ENCODE measurements at places on chromosomes 6 and 20.
A peak's percentile ranks its signal among the peaks of the same experiment; 100 is the strongest.

DNA sequence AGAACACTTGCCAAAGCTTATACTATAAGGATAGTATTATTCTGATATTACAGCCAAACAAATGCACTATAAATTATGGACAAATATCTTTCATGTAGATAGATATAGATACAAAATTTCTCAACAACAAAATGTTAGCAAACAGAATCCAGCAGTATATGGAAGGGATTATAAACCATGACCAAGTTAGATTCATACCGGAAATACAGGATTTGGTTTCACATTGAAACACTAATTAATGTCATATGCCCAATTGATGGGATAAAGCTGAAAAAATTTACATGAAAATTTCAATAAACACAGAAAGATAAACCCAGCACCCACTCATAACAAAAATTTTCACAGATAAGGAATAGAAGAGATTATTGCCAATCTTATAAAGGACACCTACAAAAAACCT lies 770.3 kb upstream of the SLC35B3 start:
- DNase-seq, result no peak

DNA sequence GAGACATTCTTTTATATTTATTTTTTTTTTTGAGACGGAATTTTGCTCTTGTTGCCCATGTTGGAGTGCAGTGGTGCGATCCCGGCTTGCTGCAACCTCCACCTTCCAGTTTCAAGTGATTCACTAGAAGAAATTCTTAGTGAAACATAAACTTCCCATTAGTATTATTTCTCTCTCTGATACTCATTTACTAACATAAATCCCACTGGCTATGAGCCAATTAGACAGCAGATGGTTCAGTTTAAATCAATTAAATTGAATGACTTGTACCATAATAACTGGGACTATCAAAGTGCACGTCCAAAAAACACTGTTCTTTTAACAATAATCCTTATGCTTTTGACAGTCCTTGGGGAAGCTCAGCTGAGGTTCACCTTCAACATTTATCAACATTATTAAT lies 111.2 kb upstream of the PTCHD4 start:
- DNase-seq, result no peak

- no peak for DNase-seq
Measured at GRCh38 chr20:38680500-38681306, 43.6 kb upstream of the SLC32A1 start.

DNA sequence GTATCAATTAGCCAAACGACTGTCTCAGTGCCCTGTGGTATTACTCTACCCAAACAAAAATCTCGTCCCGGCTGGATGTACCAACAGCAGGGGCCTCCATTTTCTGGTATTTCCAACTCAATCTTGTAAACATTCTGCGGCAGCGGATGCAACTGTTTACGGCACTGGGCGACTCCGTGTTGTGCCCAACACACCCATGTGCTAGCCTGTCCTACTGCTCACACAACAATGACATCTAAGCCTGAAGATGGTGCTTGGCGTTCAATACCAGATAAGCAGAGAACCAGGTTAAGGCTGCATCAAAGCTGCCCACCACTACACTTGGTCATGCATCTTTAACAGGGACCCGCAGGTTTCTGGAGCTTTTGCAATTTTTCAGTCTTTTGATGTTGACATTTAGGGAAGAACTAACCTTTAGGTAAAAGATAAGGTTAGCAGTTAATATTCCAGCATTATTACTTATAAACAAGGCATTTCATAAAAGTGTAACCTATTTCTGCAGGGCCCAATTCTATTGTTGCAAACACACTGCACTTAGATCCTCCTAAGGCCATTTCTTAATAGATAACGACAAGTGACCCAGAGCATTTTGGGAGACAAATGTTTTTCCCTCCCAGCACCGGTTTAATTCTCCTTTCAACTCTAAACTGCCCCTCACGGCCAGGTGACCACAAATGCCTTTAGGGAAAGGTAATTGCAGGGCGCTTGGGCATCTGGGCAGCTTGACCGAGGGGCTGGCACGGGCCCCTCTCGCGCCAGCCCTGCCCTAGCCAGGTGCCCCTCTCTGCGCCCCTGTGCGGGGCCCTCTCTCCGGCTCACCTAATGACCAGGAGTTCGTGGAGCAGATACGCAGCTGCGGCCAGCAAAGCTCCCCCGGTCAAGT lies 945 bp downstream of the FAXC start:
- no peak for DNase-seq

GRCh38 chr6:139597771-139598755 lies 223.6 kb upstream of the CITED2 start:
- DNase-seq, result peak; percentile 86

DNA sequence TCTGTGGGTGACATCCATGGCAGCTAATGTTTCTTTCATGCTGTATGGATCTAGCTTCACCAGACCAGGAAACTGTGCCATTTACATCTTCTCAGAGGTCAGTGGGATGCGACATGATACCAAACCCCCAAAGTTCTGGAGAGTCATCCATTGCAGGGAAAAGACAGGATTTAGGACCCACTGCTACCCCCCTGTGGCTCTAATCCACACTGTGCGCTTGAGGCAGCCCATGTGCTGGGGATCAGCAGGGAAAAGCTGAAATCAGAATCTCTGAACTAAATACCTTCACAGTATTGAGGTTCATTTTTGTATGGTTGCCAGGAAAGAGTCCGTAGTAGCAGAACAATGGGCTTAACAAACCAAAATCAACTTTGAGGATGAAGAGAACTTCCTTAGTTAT lies 164.4 kb downstream of the TMEM242 start:
- DNase-seq, result no peak

- no peak for DNase-seq
Measured at GRCh38 chr6:87742106-87742505, 40.1 kb upstream of the AKIRIN2 start.

- peak; percentile 56 for DNase-seq
Measured at GRCh38 chr20:701401-702129, 26.0 kb upstream of the SCRT2 start.

DNA sequence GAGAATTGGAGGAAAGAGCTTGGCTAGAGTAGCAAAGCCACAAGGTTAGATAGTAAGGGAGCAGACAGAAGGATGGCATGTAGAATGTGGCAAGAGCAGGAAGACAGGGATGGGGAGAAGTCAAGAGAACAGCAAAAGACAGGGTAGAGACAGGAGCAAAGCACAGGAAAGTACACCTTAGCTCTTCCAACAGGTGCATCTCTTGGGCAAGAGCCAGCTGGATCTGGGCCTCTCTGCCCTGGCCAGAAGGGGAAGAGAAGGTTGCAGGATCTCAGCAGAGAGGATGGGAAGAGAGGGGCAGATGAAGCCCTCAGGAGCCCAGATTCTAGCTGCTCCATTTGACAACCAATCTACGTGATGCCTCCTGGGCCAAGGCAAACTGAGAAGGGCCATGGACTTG lies 16.7 kb downstream of the SCUBE3 start:
- DNase-seq, result no peak

GRCh38 chr6:15386756-15387112 lies 140.9 kb downstream of the JARID2 start:
- no peak for DNase-seq

DNA sequence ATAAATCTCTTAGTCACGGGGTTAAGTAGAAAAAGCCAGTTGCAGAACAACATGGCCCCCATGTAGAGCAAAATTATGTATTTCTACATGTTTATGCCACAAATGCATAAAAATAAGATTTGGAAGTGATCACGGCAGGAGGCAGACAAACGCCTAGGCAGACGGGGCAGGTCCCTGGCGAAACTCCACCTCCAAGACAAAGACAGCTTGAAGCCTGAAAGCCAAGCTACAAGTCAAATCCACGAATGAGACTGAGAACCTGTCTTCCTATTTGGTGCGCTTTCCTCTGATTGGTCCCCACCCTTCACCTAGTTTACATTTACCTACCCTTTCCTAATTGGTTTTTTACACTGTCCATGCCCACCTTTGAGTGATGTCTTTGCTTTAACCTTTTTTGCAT lies 28.7 kb upstream of the AHCY start:
- no peak for DNase-seq

GRCh38 chr6:153831350-153832078 lies 207.5 kb upstream of the OPRM1 start:
- no peak for DNase-seq

DNA sequence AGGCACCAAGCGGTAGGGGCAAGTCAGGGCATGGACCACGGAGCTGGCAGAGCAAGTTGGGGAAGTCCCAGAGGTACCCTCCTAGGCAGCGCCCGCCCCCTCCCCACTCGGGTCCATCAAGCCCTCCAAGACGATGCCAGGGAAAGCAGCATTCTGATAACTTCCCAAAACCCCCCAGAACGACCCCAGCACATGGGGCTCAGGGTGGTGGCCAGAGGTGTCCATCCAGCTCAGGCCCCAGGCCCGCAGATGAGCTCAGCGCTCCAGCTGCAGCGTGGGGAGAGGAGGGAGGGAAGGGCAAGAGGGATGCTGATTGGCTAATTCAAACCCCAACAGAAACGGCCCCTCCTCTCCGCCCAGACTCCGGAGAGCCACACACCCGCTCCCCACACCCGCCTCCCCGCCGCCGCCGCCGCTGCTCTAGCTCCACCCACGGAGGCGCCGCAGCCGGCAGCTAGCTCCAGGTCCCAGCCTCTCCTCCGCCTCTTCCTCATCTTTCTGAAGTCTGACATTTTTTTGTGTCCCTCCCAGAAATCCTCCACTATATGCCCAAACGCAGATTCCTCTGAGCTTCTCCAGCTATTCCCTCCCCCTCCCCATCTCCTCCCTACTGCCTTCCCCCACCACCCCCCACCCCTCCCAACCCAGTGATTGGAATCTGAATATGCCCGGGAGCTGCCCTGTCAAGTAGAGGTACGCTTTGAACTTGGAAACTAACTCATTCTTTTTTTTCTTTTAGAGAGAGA lies 40.3 kb upstream of the TLDC2 start:
- DNase-seq, result peak; percentile 98

GRCh38 chr20:11467436-11467835 lies 450.3 kb upstream of the BTBD3 start:
- DNase-seq, result no peak

DNA sequence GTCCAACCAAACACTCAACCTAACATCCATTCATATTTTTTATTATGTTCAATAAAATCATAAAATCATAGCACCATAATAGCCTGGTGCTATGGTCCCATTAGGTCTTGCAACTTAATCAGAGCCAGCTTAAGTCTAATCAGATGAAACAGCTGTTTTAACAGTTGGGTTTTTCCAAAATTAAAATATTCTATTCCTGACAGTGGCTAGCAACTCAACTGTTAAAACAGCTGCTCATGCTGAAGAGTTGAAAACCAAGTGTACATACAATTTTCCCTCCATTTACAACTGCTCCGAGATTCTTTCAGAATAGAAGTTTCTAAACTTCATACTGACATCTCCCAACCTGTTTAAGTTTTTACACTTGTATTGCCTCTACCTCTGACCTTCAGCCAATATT lies 89.5 kb downstream of the UBE3D start:
- DNase-seq, result no peak

GRCh38 chr20:53693262-53693871 lies 99.7 kb upstream of the ZNF217 start:
- no peak for DNase-seq
